ENCODE measurements at places on chromosomes 2 and 18.

DNA sequence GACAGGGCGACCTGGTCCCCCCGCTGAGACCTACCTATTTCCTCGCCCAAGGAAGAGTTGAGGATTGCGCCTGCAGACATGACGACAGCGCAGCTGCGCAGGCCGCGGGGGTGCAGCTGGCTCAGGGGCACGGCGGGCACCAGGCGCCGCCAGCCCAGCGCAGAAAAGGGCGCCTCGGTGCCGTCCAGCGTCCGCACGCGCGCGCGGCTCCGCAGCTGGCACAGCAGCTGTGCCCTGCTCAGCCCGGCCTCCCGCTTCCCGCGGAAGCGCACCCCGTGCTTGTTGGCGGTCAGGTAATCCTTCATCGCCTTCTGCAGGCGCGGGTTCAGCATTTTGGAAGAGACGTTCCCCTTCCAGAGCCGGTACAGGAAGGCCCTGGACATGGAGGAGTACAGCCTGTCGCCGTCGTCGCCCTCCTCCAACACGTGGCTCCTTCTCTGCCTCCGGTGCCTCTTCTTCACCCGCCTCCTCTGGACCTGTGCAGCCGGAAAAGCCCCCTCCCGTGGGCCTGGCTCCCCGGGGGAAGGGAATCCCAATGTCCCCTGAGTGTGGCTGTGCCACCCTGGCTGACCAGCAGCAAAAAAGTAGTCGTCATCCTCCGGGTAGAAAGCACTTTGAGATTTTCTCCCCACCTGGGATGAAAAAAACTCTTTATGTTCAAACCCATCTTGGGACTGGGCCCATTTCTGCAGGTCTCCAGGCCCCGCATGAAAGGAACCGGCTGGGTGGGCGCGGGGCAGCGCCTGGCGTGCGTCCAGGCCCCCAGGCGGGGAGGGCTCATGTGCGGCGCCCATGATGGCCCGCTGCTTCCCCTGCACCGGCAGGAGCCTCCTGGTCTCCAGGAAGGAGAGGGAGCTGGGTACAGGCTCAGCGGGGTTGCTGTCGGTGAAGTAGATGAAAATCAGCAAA is 42.7 kb downstream of the ST6GAL2 start:
- H3K4me1 ChIP-seq = peaks cover 63% of the 10 kb centered on the region
- H3K27me3 ChIP-seq = no peaks in the 10 kb centered on the region
- DNase-seq = no peak
- no peaks in the 10 kb centered on the region for H3K36me3 ChIP-seq
- H3K27ac ChIP-seq = peak overlapping the region; percentile 59
- H3K4me3 ChIP-seq = no peak overlapping the region

GRCh38 chr18:70622622-70623419 is 334.0 kb downstream of the SOCS6 start:
- no peaks in the 10 kb centered on the region for H3K36me3 ChIP-seq
- no peaks in the 10 kb centered on the region for H3K27me3 ChIP-seq
- DNase-seq = no peak
- H3K4me1 ChIP-seq = no peaks in the 10 kb centered on the region

- DNase-seq = no peak
- no peaks in the 10 kb centered on the region for H3K27me3 ChIP-seq
- H3K27ac ChIP-seq = no peak overlapping the region
- no peaks in the 10 kb centered on the region for H3K4me1 ChIP-seq
- H3K36me3 ChIP-seq = no peaks in the 10 kb centered on the region
These were observed 7.3 kb downstream of the TEX51 start for GRCh38 chr2:126905991-126906390.

- no peak overlapping the region for H3K4me3 ChIP-seq
- no peaks in the 10 kb centered on the region for H3K4me1 ChIP-seq
- H3K27me3 ChIP-seq = no peaks in the 10 kb centered on the region
- H3K36me3 ChIP-seq = no peaks in the 10 kb centered on the region
These were observed 272.5 kb downstream of the GALR1 start for GRCh38 chr18:77522051-77522675.

- no peak for DNase-seq
- no peaks in the 10 kb centered on the region for H3K36me3 ChIP-seq
- H3K27me3 ChIP-seq = no peaks in the 10 kb centered on the region
- H3K4me1 ChIP-seq = no peaks in the 10 kb centered on the region
These were observed 316.4 kb downstream of the DSEL start for GRCh38 chr18:67199993-67200617.

DNA sequence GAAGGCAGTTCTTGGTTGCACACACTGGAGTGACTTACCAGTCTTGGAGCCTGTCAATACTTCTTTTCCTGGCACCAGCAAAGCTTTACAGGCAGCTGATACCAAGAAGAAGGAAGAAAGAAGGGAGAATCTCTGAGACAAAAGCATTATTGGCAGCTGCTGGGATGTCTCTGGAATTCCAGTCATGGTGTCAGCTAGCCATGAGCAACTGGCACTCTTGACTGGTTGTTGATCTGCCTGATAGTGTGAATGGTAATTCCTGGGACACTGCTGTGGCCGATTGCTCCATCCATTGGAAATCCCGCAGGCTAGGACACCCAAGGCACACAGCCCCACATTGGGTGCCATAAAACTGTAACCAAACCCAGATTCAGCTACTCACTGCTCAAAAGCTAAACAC is 17.8 kb upstream of the SPAG16 start:
- H3K4me3 ChIP-seq = no peak overlapping the region
- H3K4me1 ChIP-seq = no peaks in the 10 kb centered on the region
- no peaks in the 10 kb centered on the region for H3K36me3 ChIP-seq
- no peaks in the 10 kb centered on the region for H3K27me3 ChIP-seq
- no peak for DNase-seq

Measured in tibial artery (tissue), 4 donors.